ENCODE measurements at places on chromosomes 11 and 22.

- DNase-seq, result no peak
Observed at GRCh38 chr11:68006606-68007166, 2.8 kb upstream of the UNC93B1 start.

GRCh38 chr11:94171693-94172440 is 43.2 kb downstream of the PANX1 start:
- no peak for DNase-seq

DNA sequence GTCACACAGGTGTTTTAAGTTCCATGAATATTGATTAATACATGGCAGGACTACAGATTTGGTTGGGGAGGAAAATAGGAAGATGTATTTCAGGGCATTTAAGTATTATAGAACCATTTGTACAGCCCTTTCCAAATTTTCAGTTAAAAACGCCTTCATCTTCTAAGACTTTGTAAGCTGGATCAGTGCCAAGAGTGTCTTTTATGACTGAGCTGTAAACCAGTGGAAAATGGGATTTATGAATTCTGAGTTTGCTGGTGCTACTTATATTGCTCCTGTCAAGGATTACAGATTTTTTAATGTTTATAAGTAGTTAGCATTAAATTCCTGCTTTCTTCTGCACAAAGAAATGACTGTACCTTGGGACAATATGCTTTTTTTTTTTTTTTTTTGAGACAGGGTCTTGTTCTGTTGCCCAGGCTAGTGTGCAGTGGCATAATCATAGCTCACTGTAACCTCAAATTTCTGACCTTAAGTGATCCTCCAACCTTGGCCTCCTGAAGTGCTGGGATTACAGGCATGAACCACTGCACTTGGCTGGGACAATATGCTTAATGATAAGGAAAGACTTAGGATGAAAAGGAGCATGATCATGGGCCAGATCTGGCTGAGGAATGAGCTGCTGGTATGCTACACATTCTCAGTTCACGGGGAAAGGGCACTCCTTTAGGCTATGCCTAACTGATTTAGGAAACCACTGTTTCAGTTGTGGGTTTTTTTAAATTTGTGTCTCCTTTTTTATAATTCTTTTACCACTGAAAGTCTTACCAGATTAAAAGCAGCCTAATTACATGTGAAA is 113.6 kb upstream of the MTNR1B start:
- DNase-seq, result no peak

DNA sequence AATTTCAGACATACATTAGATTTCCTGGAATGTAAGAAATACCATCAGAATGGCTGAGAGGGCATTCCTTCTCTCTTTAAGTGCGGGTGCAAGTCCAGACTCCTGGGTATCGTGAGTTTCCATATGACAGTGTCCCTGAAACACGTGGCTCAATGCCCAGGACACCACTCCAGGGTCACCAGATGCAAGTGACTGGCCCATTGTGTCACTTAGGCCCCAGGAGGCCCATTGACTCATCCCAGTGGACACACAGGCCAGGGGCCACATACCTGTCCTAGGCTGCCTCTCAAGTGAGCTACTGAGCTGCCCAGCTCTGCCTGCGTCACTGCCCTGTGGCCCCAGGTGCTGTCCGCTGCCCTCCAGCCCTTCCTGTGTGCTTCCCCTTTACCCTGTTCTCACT is 18.5 kb downstream of the FBLN1 start:
- DNase-seq, result no peak

DNA sequence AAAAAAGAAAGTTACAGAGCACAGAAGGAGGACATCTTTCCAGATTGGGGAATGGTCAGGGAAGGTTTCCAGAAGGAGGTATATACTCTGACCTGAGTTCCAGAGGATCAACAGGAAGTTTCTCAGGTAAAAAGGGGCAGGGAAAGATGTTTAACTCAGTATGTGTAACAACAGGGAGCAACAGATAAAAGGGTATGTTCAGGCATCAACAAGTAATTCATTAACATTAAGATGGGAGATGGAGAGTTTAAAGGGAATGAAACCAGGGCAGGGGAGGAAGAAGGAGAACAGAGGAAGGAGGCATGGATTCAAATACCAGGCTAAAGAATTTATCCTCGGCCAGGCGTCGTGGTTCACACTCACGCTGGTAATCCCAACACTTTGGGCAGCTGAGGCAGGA is 2.5 kb upstream of the DENND5A start:
- DNase-seq, result no peak

- peak; percentile 53 for DNase-seq
Observed at GRCh38 chr22:23696326-23696851, 5.6 kb downstream of the RGL4 start.

DNA sequence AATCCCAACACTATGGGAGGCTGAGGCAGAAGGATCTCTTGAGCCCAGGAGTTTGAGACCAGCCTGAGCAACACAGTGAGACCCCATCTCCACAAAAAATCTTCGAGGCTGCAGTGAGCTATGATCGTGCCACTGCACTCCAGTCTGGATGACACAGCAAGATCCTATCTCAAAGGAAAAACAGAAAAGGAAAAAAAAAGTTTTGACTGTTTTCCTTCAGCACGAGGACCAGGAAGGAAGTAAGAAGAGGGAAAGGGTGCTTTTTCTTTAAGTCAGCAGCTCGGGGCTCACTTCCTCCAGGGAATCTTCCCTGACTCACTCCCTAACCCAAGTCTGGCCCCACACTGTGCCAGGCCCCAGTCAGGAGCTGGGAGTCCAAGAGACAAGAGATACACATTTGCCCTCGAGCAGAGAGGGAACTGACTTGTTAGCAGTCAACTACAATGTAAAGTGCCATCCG is 14.2 kb downstream of the ARRB1 start:
- no peak for DNase-seq

DNA sequence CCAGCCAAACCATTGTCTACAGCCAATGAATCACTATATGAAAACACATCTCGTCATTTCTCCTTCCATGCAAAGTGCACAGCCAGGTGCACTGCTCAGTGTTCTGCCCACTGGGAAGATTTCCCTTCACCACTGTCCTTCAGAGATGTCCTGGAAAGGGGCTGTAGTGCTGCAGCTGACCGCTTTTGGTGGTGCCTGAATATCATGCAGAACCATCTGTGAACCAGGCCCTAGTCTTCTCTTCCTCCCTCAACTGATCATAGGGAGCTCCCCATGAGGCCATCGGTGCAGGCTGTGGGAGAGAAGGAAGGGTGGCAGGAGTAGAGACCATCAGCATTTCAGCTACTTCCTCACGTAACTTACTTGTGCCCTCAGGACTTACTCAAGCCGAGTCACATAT is 70.2 kb downstream of the GAB4 start:
- DNase-seq, result no peak

GRCh38 chr11:3840004-3840869 is 522 bp downstream of the RHOG start:
- peak; percentile 26 for DNase-seq

GRCh38 chr11:27688076-27688475 is 12.2 kb downstream of the BDNF start:
- no peak for DNase-seq

GRCh38 chr11:123392431-123392830 is 37.6 kb upstream of the GRAMD1B start:
- DNase-seq, result no peak

DNA sequence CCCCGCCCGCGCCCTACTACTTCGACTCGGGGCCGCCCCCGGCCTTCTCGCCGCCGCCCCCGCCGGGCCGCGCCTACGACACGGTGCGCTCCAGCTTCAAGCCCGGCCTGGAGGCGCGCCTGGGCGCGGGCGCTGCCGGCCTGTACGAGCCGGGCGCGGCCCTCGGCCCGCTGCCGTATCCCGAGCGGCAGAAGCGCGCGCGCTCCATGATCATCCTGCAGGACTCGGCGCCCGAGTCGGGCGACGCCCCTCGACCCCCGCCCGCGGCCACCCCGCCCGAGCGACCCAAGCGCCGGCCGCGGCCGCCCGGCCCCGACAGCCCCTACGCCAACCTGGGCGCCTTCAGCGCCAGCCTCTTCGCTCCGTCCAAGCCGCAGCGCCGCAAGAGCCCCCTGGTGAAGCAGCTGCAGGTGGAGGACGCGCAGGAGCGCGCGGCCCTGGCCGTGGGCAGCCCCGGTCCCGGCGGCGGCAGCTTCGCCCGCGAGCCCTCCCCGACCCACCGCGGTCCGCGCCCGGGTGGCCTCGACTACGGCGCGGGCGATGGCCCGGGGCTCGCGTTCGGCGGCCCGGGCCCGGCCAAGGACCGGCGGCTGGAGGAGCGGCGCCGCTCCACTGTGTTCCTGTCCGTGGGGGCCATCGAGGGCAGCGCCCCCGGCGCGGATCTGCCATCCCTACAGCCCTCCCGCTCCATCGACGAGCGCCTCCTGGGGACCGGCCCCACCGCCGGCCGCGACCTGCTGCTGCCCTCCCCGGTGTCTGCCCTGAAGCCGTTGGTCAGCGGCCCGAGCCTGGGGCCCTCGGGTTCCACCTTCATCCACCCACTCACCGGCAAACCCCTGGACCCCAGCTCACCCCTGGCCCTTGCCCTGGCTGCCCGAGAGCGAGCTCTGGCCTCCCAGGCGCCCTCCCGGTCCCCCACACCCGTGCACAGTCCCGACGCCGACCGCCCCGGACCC is 17.4 kb upstream of the ACR start:
- DNase-seq, result no peak

GRCh38 chr11:130478204-130478701 is 29.8 kb downstream of the ADAMTS15 start:
- no peak for DNase-seq

DNA sequence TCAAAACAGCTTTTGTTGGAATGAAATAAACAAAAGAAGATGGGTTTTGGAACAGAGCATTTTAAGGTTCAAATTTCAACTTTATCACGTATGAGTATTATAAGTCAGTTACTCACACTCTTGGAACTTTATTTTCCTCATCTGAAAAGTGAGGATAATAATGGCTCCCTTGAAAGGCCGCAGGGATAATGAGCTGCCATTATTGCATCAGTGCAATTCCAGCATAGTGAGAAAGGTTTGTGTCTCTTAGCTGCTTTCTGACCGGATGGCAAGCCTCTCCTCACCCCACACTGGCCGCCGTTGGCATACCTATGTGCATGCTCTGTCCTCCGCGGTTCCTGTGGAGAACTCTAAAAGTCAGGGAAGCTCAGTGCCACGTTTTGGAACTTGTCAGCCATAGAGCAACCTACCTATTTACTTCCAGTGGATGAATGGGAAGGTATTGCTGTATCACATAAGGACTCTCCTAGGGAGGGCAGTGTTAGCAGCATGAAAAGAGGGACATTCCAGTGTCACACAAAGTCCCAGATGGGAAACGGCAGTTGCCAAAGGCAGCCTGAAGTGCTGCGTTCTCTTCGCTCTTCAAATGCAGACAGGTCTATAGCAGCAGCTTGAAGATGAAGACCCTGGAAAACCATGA is 368.9 kb downstream of the NTM start:
- DNase-seq, result no peak

- no peak for DNase-seq
Observed at GRCh38 chr11:115802641-115803040, 298.4 kb upstream of the CADM1 start.

DNA sequence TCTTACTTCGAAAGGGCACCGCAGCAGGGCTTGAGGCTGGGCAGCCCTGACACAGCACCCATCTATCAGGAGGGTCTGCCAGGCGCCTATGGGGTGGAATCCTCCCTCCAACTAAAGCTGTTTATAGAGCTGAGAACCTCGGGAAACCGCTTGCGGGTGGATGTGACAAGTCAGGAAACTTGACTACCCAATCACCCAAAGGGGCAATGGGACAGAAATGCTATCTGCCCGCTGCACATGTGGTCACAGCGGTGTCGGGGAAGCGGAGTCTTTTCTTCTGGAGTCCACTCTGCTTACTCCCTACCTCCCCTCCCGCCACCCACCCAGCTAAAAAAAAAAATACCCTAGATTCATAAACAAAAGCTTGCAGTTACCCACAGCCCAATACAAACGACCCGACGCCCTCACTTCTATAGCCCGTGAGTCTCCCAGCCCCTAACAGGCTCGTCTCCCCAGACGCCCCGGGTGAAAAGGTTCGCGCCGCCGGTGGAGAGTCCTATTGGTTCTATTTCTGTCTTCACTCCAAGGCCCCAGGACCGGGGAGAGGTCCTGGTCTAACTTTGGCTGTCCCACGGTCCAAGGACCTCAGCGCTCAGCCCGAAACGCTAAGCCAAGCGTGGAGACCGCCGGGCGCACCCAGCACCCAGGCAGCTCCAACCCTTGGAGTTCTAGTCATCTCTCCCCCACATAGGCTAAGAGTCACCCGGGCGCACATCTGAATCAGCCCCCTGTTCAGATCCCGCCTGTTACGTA is 1.4 kb downstream of the TRPC6 start:
- DNase-seq, result no peak

DNA sequence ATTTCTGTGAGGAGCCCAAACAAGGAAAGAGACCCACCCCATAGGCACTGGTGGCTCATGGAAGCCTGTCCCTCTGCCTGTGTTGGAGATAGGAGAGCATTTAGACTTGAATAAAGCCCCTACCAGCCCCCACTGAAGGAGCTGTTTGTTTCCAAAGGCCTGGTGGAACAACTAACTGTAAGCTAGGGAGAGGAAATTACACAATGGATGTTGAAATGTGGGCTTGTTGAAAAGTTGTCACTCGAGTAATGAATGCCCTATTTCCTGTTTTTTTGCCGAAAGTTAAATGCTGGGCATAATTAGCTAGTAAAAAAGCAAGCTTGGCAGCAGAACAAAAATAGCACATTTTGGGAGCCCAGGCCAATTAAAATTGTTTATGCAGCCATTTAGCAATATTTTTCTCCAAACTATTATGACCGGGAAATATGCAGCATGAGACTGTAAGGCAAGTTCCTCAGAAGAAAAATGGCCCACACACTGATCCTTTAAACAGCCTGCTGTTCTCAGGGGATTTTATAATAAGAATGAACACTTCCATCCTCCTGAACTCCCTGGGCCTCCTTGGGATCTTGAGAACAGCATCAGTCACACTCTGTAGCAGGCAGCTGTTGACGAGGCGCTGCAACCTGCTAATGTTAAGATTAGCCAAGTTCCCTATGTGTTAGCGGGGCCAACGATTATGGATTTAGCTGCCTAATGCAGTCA is 38.6 kb upstream of the LMO2 start:
- DNase-seq, result no peak

DNA sequence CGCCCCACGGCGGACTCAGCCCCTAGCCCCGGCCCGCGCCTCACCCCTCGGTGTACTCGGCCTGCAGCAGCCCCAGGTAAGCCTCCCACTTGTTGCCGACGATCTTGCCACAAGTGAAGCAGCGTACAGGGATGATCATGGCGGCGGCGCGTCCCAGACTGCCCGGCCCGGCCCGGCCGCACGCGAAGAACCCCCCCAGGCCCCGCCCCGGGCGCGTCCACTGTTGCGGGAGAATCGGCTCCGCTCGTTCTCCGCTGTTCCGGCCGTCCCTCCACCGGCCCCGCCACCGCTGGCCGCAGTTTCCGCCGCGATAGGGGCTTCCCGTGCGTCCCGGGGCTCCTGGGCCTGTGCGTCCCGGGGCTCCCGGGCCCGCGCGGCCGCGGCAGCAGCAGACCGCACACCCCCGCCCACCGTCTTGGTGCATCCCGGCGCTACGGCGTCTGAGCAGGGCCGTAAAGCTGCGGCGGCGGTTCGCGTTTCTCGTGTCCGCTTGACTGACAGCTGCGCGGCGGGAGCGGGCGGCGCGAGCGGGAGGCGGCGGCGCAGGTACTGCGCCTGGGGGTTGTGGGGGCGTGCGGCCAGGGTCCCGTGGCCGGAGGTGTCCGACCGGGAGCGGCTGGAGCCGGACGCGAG is at the start of the genes POLR2L and TSPAN4:
Gene POLR2L (minus strand): TSS at position 160 of the 633 bp plus-strand sequence. CDS start 21 bp downstream, at position 139.
Gene TSPAN4 (plus strand): TSS at position 483 of the 633 bp plus-strand sequence. CDS start 7,453 bp downstream, outside the sequence.
- peak; percentile 78 for DNase-seq

DNA sequence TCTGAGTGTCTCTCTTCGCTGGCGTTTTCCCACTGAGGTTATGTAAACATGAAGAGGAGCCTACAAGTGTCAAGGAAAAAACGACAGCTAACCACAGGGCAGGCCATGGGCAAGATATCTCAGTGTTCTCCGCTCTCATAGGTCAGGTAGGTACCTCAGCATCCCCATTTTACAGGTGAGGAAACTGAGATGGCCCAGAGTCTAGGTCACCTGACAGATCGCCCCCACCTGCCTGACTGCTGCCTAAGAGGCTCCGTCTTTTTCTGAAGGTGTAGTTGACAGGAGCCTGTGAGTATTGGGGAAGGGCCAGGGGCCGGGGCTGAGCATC is 847 bp upstream of the NDUFA6 start:
- no peak for DNase-seq
